ENCODE measurements at places on chromosomes 4 and X.

DNA sequence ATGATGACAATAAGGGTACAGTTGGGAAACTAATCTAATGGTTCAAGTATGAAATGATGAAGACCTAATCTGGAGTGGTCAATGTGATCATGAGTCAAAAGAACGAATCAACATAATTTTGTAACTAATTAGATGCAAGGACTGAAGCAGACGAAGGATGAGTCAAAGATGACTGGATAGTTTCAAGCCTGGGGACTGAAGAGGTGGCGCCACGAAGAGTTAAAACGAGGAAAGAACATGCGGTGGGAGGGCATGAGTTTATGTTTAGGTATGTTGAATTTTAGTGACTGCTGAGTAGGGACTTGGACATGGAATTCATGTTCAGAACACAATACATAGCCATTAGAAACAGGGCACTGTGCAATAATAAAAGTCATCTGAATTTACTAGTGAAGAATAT, 221.5 kb upstream of the FAM241A start:
- DNase-seq, result no peak
- H3K27ac ChIP-seq, result no peak overlapping the region
- H3K36me3 ChIP-seq, result no peaks in the 10 kb centered on the region
- no peaks in the 10 kb centered on the region for H3K4me1 ChIP-seq
- H3K4me3 ChIP-seq, result no peak overlapping the region

DNA sequence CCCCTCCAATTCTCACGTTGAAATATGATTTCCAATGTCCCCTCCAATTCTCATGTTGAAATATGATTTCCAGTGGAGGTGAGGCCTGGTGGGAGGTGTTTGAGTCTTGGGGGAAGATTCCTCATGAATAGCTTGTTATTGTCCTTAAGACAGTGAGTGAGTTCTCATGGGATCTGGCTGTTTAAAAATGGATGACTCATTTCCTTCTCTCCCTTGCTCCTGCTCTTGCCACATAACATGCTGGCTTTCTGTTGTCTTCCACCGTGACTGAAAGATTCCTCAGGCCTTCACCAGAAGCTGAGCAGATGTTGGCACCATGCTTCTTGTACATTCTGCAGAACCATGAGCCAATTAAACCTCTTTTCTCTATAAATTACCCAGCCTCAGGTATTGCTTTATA, 346.8 kb upstream of the TECRL start:
- no peaks in the 10 kb centered on the region for H3K4me1 ChIP-seq
- H3K4me3 ChIP-seq, result no peak overlapping the region
- no peak for DNase-seq
- no peaks in the 10 kb centered on the region for H3K27me3 ChIP-seq
- no peaks in the 10 kb centered on the region for H3K36me3 ChIP-seq

- H3K27me3 ChIP-seq, result peaks cover 6% of the 10 kb centered on the region
- DNase-seq, result no peak
- H3K4me3 ChIP-seq, result no peak overlapping the region
- H3K4me1 ChIP-seq, result no peaks in the 10 kb centered on the region
Observed at GRCh38 chr4:47065051-47065481, 33.7 kb downstream of the GABRB1 start.

- H3K27me3 ChIP-seq, result no peaks in the 10 kb centered on the region
- no peak for DNase-seq
- no peaks in the 10 kb centered on the region for H3K36me3 ChIP-seq
Observed at GRCh38 chr4:27966664-27967063, 1106.0 kb downstream of the STIM2 start.

DNA sequence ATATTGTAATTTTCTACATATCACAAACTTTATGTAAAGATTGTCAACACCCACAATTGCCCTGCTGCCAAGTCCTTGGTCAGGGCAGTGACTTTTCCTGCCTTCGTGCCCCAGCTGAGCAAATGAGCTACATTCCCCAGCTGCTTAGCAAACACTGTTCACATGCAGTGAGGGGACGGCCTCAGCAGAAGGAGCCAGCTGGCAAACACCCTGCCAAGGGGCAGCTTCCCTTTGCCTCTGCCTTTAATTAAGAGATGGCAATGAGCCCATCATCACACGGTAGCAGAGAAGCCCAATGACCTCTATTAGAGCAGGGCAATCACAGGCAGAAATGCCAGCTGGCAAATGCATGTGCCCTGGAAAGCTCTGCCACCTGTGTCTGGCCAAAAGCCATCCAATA, 253.4 kb downstream of the EPHA5 start:
- no peaks in the 10 kb centered on the region for H3K27me3 ChIP-seq
- no peak overlapping the region for H3K4me3 ChIP-seq
- no peak for DNase-seq
- H3K36me3 ChIP-seq, result no peaks in the 10 kb centered on the region
- H3K4me1 ChIP-seq, result no peaks in the 10 kb centered on the region
